ENCODE measurements at places on chromosomes 4 and X. TPM values are rescaled to one million over a fixed set of nuclear protein-coding genes. Genes with fewer than 3 reads are reported as not detected.

DNA sequence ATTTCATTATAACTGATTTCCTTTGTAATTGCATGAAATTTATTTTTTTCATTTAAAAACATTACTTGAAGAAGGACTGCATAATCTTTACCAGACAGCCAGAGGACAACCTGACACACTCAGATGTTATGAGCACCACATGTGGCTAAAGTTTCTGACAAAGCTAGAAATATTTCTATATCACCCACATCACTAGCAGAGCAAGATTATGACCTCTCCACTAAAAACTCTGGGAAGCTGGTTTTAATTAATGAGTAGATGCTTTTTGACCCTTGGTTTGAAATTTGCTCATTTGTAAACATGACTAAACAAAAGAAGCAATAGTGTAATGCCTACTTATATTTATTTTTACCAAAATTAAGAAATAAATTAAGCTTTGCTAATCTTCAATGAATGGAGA, 661.5 kb upstream of the EPHA5 start:
- DNase-seq = no peak

Gene TLR2
- polyA plus RNA-seq = 9.8 TPM

- DNase-seq = no peak
Observed at GRCh38 chr4:144649646-144650045, 3.7 kb downstream of the HHIP start.

Gene CABS1
- 0.08 TPM for polyA plus RNA-seq

DNA sequence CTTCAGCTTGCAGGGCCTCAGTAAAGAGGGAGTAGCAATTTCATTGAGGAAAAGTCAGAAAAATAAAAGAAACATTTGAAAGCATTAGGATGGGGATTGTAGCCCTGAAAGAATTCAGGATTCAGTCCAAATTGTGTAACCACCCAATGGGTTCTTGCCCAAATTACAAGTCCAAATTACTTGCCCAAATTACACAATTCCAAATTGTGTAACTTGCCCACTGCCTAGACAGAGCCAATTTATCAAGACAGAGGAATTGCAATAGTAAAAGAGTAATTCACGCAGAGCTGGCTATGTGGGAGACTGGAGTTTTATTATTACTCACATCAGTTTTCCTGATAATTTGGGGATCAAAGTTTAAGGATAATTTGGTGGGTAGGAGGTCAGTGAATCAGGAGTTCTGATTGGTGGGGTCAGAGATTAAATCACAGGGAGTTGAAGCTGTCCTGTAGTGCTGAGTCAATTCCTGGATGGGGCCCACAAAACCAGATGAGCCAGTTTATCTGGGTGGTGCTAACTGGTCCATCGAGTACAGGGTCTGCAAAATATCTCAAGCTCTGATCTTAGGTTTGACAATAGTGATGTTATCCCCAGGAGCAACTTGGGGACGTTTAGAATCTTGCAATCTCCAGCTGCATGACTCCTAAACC, 18.1 kb upstream of the PAGE5 start:
- DNase-seq = no peak

- DNase-seq = no peak
Observed at GRCh38 chrX:147738265-147738664, 173.5 kb upstream of the FMR1 start.
